RCC 7860 (cell line): ENCODE measurements at places on chromosomes 12 and 14.

DNA sequence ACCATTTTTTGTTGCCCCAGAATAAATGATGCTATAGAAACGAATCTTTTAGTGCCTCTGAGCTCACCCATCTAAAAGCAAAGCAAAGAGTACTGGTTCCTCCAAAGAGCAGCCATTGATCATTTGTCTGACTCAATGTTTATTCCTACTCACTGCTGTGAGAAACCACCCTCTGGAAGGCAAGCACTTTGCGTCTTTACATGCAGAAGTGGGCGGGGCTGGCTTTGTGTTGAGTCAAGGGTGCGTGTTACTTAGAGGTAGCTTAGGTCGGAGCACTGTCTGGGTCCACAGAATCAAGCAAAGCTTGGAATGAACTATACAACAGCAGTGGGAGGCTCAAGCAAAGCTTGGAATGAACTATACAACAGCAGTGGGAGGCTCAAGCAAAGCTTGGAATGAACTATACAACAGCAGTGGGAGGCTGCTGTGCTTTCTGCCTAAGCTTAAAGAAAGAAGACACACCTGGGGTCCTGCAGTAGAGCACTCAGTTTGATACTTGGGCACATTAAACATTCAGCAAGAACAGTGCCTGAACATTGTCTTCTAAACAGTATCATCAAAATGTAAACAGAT is 77.2 kb upstream of the PRICKLE1 start:
- DNase-seq: no peak

DNA sequence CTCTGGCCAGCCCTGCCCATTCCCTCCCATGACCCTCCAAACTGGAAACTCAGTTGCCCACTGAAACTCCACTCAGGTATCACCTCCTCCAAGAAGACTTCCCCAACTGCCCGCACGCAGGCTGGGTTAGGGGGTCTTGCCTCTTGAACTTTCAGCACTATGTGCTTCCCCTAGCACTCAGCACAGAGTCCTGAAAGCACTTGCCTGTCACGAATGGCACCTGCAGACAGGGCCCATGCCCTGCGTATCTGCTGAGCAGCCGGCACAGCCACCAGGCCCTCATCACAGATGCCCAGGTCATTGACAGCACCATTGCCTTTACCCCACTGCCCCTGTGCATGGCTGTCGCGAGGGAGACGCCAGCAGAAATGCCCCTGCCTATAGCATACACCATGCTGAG is 11.2 kb downstream of the CCDC88C start:
- no peak for DNase-seq

DNA sequence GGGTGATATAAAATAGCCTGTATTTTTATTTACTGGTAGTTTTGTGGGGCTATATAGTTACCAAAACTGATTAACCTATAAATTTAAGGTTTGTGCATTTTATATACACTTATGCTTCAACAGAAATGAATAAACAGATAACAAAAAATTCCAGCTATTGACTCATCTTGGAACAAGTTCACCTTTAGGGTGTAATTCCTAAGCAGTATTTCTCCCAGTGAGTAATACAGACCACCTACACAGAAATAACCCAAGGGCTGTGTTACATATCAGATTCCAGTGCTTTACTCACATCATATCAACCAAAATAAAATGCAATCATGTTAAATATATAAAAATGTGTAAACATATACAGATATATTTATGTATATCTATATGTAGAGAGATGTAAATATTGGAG is 345.6 kb downstream of the ADAMTS20 start:
- DNase-seq: no peak

DNA sequence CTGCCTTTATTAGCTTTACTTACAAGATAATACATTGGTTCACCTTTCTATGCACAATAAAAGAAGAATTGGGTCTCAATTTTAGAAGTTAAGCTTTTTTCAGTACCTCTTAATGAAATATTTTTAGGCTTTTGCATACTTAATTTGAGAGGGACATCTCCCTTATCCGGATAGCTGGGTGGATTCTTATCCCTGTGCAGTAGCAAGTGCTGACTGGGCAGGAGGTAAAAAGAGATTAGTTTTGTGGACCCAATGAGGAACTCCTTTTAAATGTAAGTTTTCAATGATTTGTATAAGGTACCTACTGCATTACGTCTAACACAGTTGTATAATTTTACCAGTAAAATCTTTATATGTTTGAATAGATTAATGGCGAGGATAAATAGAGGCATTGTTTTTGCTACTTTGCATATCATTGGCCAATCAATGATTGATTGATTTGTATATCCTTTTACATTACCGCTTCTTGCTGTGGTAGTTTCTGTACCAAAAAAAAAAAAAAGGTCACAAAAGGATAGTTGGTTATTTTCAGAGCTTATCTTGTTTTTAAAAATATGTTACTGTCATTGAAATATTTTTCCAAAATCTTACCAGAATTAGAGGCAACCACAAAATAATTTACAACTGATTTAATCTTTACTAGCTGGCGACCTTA is 2.2 kb downstream of the CPSF6 start:
- DNase-seq: no peak

DNA sequence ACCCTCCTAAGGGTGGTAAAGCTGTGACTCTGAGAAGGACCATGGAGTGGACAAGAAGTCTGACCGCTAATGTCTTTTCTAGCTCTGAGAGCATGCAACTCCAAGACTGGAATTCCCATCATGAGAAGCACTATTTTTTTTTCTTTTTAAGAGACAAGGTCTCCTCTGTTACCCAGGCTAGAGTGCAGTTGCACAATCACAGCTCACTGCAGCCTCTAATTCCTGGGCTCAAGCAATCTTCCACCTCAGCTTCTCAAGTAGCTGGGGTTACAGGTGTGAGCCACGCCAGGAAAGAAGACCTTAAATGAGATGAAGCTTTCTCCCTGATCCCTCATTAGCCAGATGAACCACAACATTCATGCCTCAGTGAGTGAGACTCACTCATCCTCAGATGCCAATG is 19.2 kb downstream of the VDR start:
- no peak for DNase-seq

- no peak for DNase-seq
Observed at GRCh38 chr12:1747609-1748008, 56.7 kb downstream of the ADIPOR2 start.
